ENCODE measurements at places on chromosomes 16 and 17.

- no peak for DNase-seq
These were observed 109.9 kb downstream of the GNAO1 start for GRCh38 chr16:56300891-56301850.

DNA sequence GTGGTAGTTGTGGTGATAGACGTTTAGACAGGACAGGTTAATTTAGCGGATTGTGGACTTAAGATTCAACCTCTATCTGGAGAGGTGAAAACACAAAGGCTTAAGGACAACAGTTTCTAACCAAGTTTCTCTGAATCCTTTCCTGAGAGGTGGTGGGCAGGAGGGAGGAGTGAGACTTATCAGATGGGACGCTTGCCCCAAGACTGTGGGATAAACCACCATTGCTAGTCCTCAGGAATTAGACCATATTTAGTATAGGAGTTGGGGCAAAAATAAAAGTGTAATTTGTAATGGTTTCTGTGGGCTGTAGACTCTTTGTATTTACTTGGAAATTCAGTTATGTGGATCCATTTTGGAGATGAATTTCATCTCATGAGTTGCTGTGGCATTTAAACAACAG lies 6.6 kb downstream of the PDP2 start:
- no peak for DNase-seq

DNA sequence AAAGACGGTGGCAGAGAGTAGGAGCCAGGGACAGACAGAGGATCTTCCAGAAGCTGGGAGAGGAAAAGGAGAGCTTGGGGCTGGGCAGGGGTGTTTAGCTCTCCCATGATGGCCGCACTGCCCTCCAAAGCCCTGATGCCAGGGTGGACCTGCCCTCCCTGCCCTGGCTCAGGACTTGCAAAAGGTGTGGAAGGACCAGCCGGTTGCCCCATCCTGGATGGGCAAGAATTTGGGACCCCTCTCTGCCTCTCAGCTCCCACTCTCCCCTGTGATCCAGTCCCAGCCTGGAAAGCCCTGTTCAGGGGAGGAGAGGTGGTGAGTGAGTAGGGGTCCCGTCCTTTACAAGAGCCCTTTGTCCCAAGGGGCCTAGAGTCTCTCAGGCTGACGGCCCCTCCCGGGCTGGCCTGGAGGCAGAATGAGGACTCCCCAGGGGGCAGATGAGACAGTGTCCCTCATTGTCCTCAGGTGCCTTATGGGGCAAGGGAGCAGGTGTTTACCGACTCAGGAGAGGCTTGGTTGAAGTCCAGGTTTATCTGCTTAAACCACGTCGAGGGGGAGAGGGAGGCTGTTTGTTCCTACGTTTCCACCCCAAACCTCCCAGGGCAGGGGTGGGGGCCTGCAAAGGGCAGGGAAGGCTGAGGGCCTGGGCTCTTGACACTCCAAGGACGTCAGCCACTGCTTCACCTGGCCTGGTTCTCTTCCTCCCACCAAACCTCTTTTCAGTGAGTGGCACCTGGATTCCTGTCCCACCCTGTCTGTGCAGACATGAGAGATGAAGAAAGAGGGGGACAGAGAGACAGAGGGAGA lies 19.3 kb upstream of the ITGA3 start:
- no peak for DNase-seq

DNA sequence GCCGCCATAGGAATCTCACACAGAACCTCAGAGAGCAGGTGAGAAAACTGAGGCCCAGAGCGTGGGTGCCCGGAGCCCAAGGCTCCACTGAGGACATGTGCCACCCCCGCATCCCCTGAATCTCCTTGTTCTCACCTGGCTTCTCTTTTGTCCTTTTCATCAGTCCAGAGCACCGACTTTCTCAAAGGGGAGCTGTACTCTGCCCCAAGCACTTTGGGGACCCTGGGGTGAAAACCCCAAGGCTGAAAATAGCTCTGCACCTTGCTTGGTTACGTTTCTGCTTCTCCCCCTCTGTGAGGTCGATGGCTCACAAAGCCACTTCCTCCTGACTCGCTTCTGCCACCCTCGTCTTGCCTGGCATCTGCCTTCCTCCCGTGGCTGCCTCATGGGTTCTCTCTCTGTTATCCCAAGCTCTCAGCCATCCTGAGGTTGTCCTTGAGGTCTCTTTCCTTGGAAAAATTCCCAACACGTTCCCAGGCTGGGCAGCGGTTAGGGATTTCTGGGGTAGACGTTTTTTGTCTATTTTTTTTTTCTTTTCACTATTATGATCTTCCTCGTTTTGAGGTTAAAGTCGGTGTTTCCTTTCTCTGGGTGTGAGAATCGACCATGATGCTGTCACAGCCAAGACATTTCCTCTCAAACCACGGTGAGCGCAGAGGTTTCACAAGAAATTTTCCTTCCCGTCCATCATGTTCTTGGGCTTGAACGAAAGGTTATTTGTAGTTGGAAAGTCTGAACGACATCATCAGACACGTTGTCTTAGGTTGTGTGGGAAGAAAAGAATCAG lies 37.2 kb downstream of the IRF8 start:
- no peak for DNase-seq

Measured in NCI-H2227 treated with DMSO at 0.1 percent for 48 hours (cell line).